K562 (cell line): ENCODE measurements at places on chromosomes 1 and 21.

GRCh38 chr1:110152133-110152785 lies 2.0 kb downstream of the SLC6A17 start:
- DNase-seq = no peak

- DNase-seq = no peak
These were observed 121.7 kb downstream of the TNFSF18 start for GRCh38 chr1:172929006-172929405.

DNA sequence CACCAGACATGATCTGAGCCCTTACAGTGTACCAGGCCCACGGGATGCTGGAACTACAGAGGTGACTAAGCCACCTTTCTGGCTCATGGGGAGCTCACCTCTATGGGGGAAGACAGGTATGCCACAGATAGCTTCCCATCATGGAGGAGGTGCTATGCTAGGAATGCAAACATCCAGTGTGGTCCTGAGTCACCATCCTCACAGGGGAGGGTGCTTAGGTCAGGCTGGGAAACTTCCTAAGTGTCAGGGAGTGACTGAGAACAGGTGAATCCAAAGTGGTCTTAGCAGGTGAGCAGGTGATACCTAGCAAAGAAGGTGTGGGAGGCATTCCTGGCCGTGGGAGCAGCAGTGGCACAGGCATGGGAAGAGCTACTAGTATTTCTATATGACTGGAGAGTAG lies 8.6 kb upstream of the RASSF5 start:
- no peak for DNase-seq

DNA sequence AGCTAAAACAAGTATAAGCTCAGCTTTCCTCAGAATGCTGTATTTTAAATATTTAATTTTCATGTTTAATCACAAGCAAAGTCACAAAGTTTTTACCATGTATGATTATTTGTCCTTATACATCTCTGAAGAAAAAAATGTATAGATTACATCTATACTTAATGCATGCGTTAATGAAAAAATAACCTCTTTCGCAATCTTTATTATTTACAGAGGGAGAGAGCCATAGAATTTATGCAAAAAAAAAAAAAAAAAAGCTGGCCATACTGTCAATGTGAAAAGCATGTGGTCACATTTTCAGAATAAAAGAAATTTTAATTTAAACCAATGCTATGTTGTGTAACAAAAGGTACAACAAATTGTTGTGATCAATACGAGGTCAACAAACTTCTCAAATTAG lies 148.2 kb downstream of the AKT3 start:
- DNase-seq = no peak

DNA sequence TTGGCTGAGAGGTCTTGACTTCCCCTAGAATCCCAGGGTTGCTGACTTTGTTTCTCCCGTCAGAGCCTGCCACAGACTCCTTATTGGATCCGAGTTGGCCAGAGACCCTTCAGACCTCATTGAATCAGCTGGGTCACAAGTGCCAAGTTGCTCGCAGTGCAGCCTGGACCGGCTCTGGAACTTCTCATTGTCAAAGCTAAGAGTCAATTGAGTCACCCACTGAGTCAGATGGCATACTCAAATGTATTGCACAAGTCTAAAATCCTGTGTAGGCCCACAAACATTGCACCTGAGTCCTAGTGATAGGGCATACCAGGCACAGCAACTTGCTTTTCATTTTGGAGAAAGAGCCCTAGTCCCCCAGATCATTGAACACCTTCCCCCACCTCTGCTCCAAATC lies 20.4 kb upstream of the SCAF4 start:
- no peak for DNase-seq

DNA sequence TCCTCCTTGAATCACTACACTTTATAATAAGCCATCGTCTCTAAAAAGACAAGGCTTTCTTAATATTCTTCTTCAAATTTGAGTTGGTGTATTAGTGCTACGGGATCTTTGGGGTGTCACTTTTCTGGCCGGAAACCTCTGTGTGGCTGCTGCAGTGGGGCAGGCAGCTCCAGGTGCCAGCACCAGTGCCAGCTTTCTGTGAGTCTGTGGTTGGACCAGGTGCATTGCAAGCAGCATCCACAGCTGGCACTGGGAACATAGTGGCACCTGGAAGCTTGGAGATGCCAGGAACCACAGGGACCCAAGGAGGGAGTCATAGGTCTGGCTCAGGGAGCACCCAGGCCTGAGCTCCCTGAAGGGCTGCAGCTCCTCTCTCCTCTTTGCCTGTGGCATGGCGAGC lies 111.8 kb upstream of the RUNX3 start:
- DNase-seq = no peak

- no peak for DNase-seq
These were observed 19.9 kb downstream of the FAM89A start for GRCh38 chr1:231020139-231020601.
